ENCODE measurements at places on chromosomes 1 and 21.

DNA sequence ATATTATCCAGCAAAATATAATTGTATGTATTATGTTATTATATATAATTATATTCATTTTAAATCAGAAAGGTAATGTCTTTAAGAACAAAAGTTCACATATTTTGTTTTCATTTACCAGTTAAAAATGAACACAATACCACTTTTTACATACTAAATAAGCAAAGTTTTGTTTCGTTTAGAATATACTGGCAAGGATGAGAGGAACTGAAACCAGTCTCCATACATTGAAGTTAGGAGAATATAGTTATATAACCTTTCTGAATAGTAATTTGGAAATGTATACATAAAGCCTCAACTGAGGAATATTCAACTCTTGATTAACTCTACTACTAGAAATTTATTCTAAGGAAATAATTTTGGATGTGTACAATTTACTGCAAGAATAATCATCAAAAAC, 110.5 kb downstream of the ZNF644 start:
- DNase-seq = no peak

- DNase-seq = no peak
These were observed 32.6 kb downstream of the B3GALT5 start for GRCh38 chr21:39645331-39645730.

DNA sequence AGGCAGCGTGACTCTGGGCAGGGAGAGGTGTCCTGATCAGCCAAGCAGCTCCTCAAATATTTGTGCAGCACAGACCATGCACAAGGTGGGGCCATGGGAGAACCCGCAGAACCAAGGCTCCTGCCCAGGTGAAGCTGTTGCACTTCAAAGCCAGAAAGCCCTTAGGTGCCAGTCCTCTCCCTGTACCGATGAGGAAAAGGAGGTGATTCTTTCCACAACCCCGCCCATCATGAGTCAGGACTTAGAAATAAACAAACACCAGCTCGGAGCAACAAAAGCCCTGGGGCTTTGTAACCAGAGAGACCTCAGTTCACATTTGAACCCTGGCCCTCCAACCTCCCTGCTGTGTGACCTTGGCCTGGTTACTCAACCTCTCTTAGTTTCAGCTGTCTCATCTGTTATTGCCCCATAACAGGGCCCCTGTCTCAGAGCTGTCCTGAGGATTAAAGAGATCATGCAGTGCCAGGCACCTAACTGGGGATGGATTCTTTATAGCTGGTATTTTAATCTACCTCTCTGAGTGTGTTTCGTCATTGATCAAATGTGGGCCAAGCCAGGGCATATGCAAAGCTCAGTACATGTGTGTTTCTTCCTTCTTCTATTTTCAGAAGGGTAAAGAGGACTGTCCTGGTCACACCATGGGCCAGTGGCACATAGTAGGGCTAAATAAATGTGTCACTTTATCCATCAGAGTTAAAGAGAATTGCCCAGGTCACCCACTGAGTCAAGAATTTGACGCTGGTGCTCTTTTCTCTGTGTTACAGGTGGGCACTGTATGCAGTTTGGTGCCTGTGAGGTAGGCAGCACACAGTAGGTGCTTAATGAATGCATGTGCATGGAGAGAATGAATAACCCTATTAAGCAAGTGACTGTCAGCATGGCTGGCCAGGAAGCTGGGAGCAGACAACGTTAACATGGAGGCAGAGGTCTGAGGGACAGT, 1.4 kb downstream of the LDLRAD1 start:
- DNase-seq = no peak

- no peak for DNase-seq
These were observed 22.2 kb upstream of the KIF1B start for GRCh38 chr1:10188133-10188650.

DNA sequence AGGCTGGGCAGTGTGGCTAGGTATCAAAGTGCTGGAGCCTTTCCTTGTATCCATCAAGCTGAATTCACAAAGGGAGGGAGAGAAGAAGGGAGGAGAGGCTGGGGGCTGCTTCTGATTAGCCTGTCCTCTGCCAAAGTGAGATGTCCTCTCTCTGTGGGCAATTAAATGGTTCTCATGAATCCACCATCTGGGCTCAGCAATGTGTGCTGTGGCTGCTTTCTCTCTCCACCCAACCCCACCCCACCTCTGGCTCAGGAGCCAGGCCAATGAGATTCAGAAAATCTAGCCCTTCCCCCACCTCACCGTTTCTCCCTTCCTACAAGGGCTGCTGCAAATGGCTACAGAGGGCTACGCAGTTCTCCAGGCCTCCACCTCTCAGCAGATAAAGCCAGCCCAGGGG, 154.6 kb downstream of the TENT5C start:
- no peak for DNase-seq

- DNase-seq = no peak
These were observed 39.7 kb downstream of the MAP3K21 start for GRCh38 chr1:233367057-233367803.

- DNase-seq = no peak
These were observed 75.1 kb downstream of the CAMTA1 start for GRCh38 chr1:6860401-6860800.

GRCh38 chr1:17663646-17664045, 91.5 kb upstream of the ACTL8 start:
- DNase-seq = no peak

DNA sequence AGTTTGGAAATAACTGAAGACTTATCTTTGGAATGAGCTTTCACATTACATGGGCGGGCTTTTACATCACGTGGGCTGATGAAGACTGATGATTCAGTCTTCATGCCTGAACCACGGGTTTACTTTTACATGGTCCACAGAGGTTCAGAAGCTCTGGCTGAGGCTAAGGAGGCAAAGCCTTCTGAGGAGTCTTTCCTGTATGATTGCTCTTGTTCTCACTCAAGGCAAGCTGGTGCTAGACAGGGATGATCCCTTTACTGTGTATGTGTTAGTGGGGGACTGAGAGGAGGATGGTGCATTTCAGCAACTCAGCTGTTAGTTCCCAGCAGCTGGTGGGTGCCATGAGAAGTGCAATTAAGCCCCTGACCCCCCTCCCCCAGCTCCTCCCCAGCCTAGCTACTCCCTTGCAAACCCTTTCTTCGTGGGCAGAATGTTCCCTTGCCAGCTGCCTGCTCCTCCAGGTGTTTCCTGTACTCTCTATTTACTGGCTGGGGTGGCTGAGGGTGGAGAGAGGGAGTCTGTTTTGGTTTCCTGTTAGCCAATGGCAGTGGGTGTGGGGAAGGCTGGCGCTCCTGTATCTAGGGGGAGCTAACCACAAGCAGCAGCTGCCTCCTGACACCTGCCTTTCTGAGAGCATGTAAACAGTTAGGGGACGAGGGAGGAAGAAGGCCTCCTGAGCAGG, 15.4 kb downstream of the BTG2 start:
- DNase-seq = peak; percentile 88

GRCh38 chr1:58841455-58841854, 57.6 kb upstream of the JUN start:
- DNase-seq = no peak

GRCh38 chr1:96538111-96538641, 183.4 kb upstream of the PTBP2 start:
- no peak for DNase-seq

DNA sequence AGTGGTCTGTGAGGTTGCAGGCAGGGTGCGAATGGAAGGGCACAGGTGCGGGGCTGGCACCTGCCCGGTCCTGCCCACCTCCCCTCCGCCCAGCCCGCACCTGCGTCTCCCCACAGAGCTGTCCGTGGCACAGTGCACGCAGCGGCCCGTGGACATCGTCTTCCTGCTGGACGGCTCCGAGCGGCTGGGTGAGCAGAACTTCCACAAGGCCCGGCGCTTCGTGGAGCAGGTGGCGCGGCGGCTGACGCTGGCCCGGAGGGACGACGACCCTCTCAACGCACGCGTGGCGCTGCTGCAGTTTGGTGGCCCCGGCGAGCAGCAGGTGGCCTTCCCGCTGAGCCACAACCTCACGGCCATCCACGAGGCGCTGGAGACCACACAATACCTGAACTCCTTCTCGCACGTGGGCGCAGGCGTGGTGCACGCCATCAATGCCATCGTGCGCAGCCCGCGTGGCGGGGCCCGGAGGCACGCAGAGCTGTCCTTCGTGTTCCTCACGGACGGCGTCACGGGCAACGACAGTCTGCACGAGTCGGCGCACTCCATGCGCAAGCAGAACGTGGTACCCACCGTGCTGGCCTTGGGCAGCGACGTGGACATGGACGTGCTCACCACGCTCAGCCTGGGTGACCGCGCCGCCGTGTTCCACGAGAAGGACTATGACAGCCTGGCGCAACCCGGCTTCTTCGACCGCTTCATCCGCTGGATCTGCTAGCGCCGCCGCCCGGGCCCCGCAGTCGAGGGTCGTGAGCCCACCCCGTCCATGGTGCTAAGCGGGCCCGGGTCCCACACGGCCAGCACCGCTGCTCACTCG, 23.3 kb downstream of the FTCD start:
- DNase-seq = no peak

GRCh38 chr1:107963601-107964335, 1.2 kb downstream of the VAV3 start:
- peak; percentile 67 for DNase-seq

DNA sequence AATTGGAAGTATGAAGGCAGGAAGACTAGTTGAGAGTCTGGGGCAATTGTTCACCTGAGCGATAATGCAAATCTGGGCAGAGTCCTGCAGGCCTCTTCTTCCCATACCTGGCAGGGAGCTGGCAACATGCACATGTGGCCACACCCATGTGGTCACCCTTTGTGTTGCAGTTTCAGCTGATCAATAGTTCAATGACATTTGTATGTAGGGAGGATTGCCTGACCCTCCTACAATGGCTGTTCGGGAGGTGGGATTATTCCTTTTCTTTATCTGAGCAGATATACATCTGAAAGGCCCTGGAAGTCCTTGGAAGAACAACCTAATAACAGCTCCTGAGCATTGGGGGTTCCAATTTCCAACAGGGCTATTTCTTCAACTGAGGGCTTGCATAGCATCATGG, 15.2 kb upstream of the TRIM45 start:
- no peak for DNase-seq

GRCh38 chr1:232923739-232924386, 26.5 kb upstream of the NTPCR start:
- peak; percentile 18 for DNase-seq

DNA sequence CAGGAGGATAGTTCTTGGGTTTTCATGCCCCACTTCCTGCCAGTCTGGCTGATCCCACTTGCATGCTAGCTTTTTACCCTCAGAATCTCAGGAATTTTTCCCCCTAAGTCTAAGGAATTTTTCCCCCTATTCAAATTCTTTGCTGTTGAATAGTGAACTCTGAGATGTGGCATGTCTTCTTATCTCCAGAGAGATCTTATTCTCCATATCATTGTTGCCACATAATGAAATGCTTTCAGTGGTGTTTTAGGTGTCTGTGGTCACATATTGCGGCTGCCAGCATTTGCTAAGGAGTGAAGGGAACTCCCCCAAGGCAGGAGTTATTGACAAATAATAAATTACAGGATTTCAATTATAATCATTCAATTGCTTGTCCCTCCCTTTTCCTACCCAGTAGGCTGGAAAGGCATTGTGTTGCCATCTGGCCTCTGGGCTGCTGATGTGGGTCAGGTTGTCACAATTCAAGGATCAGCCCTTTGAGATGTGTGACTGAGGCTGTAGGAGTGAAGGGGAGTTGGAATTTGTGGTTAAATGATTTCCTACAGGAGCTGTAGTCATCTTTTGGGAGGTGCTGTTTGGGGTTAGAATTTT, 3.9 kb upstream of the FLG start:
- no peak for DNase-seq

- no peak for DNase-seq
These were observed 361 bp downstream of the TMCC2 start for GRCh38 chr1:205228093-205228521.

- no peak for DNase-seq
These were observed 99.6 kb downstream of the CYYR1 start for GRCh38 chr21:26473471-26473870.

DNA sequence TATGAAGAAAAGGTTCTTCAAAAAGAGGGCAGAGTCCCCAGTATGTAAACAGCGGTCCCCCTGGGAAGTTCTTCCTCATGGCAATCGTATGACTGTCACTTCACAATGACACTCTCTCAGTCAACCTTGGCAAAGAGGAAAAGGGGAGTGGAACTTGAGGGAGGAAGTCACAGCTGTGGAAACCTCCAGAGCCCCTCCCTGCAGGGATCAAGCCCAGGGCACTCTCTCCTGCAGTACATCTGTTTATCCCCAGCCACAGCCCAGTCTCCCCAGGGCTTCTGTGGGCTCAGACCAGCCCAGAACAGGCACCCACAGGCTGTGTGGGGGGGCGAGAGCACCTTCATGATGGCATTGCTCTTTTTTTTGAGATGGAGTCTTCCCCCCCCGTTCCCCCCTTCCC, 2.0 kb downstream of the ATP13A2 start:
- no peak for DNase-seq

DNA sequence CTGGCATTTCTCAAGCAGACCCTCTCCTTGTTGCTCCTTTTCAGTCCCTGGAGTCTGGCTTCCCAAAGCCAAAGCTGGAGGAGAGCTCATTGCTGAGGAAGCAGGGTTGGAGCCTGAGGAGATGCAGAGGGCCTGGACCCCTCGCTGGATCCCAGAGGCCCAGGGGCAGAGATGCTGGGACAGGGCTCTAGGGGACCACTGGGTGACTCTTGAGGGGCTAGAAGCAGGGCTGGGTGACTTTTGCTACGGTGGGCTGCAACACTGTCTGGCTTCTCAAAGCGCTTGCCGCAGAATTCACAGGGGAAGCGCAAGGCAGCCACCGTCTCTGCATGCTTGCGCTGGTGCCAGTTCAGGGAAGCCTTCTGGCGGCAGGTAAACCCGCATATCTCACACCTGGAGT, 8.8 kb downstream of the ZNF692 start:
- no peak for DNase-seq

GRCh38 chr1:24085546-24085945, 26.4 kb downstream of the MYOM3 start:
- DNase-seq = no peak

- no peak for DNase-seq
These were observed 34.8 kb upstream of the CACYBP start for GRCh38 chr1:174964972-174965361.

- DNase-seq = no peak
These were observed 93.8 kb downstream of the ZFYVE9 start for GRCh38 chr1:52235646-52236045.

DNA sequence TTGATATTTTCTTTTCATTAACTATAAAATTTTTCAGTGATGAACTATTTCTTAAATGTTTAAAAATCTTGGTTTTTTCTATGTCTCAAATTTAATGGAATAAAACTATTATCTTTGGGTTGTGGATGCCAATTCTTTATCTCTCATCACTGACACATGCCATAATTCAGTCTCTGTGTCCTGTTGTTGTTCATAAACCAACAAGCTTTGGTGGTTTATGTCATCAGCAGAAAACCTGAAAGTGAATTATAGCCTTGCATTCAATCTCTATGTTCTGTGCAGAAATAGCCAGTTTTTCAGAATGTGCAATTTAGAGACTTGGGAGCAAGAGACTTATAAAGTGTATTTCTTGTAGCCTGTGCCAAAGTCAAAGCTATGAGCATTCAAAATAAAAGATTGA, 462.6 kb upstream of the ADGRL4 start:
- DNase-seq = no peak

GRCh38 chr1:165426745-165427144, 18.2 kb downstream of the RXRG start:
- DNase-seq = no peak

GRCh38 chr1:6419397-6419803, 319 bp downstream of the HES2 start:
- DNase-seq = no peak

Data from stimulated activated naive CD4-positive, alpha-beta T cell (primary cell).